Suprapubic skin (tissue), 4 donors: ENCODE measurements at places on chromosomes 4 and X.
A peak's percentile ranks its signal among the peaks of the same experiment; 100 is the strongest.

DNA sequence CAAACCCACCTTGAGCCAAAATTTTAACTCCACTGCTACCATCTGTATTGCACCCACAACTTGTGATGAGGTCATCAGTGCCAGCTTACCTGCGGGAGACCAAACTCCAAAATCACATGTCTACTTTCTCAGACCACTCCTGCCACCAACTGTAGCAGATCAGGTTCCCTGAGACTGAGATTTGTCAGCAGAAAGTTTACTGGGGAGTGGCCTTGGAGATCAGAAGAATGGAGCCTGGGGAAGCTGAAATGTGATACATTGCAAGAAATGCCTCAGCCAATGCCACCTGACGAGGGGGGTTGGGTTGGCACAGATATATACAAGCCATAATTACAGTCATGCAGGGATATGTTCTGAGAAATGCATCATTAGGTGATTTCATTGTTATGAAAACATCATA, 19.1 kb downstream of the HAUS3 start:
- H3K27me3 ChIP-seq, result no peaks in the 10 kb centered on the region
- H3K36me3 ChIP-seq, result peaks cover 10% of the 10 kb centered on the region
- no peak overlapping the region for H3K27ac ChIP-seq
- no peak for DNase-seq
- no peak overlapping the region for H3K4me3 ChIP-seq
- H3K4me1 ChIP-seq, result peaks cover 12% of the 10 kb centered on the region

GRCh38 chrX:81414630-81415029, 212.7 kb downstream of the SH3BGRL start:
- H3K4me1 ChIP-seq, result no peaks in the 10 kb centered on the region
- no peaks in the 10 kb centered on the region for H3K27me3 ChIP-seq
- H3K36me3 ChIP-seq, result no peaks in the 10 kb centered on the region
- no peak for DNase-seq

GRCh38 chr4:84753321-84753972, 170.5 kb downstream of the CDS1 start:
- no peaks in the 10 kb centered on the region for H3K27me3 ChIP-seq
- peak overlapping the region; percentile 22 for H3K27ac ChIP-seq
- DNase-seq, result no peak

DNA sequence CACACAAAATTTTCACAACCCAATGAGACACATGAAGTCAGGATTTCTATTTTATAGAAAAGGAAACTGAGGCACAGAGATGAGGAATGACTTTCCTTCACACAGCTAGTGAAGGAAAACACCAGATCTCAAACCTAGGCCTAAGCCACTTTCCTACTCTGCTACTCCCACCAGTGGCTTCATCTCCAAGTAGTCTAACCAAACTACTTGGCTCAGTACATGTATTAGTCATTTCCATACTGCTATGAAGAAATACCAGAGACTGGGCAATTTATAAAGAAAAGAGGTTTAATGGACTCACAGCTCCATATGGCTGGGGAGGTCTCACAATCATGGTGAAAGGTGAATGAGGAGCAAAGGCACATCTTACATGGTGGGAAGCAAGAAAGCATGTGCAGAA, 196.6 kb downstream of the EVC2 start:
- no peaks in the 10 kb centered on the region for H3K27me3 ChIP-seq
- no peak overlapping the region for H3K27ac ChIP-seq
- H3K4me1 ChIP-seq, result no peaks in the 10 kb centered on the region
- H3K4me3 ChIP-seq, result no peak overlapping the region

DNA sequence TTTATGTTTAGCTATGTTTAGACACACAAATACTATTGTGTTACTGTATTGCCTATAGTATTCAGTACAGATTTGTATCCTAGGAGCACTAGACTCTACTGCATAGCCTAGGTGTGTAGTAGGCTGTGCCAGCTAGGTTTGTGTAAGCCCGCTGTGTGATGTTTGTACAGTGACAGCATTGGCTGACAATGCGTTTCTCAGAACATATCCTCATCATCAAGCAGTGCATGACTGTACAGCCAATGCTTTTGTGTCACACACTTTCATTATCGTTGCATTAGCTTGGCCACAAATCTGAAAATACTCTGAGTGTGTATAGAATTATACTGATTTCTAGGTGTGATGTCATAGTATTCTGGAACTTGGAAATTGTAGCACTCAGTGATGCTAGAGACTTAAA, 63.4 kb downstream of the CLDN34 start:
- no peaks in the 10 kb centered on the region for H3K36me3 ChIP-seq
- H3K4me3 ChIP-seq, result no peak overlapping the region
- H3K27ac ChIP-seq, result no peak overlapping the region
- H3K4me1 ChIP-seq, result peaks cover 2% of the 10 kb centered on the region
- no peak for DNase-seq

DNA sequence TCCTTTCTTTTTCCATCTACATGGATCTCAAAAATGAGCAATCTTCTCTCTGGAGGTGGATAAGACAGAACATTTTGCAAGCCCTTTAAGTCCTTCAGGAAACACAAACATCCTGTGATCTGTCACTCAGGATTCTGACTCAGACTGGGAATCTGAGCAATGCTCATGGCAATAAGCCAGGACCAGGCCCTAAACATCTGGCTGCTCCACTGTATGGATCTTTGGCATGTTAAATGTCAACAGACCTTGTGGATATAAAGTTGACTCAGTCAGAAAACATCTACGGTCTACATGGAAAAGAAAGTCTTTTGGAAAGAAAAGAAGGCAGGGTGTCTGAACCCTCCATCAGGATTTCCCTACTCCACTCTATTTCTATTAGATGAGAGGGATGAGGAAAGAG, 17.8 kb upstream of the CHIC2 start:
- no peak overlapping the region for H3K4me3 ChIP-seq
- no peaks in the 10 kb centered on the region for H3K27me3 ChIP-seq
- H3K36me3 ChIP-seq, result no peaks in the 10 kb centered on the region
- DNase-seq, result no peak
- peaks cover 3% of the 10 kb centered on the region for H3K4me1 ChIP-seq
- no peak overlapping the region for H3K27ac ChIP-seq

- peaks cover 22% of the 10 kb centered on the region for H3K4me1 ChIP-seq
- peak overlapping the region; percentile 94 for H3K27ac ChIP-seq
- H3K36me3 ChIP-seq, result peaks cover 12% of the 10 kb centered on the region
- H3K4me3 ChIP-seq, result peak overlapping the region; percentile 60
Observed at GRCh38 chrX:101408532-101408841, 465 bp downstream of the HNRNPH2 start.

GRCh38 chr4:25826074-25826752, 36.6 kb downstream of the SEL1L3 start:
- no peak overlapping the region for H3K4me3 ChIP-seq
- no peaks in the 10 kb centered on the region for H3K36me3 ChIP-seq
- no peaks in the 10 kb centered on the region for H3K4me1 ChIP-seq
- no peaks in the 10 kb centered on the region for H3K27me3 ChIP-seq

DNA sequence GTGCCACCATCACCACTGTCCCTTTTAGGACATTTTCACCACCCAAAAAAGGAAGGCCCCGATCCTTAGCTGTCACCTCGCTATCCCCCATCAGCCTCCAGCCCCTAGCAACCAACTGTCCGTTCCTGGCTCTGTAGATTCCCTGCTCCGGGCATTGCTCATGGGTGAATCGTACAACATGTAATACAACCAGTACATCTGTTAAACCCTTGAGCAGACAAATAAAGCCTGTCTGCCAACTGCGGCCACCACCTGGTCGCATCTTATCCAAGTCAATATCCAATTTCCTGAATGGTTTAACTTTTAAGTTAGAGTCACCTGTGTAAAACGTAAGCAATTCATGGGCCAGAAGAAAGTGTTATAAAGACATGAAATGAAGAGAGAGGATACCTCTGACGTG, 251.9 kb downstream of the AFAP1 start:
- H3K27ac ChIP-seq, result no peak overlapping the region
- no peaks in the 10 kb centered on the region for H3K36me3 ChIP-seq
- no peak for DNase-seq
- no peaks in the 10 kb centered on the region for H3K4me1 ChIP-seq
- no peak overlapping the region for H3K4me3 ChIP-seq

GRCh38 chrX:15441464-15441863, 51.7 kb downstream of the PIR start:
- no peaks in the 10 kb centered on the region for H3K4me1 ChIP-seq
- H3K36me3 ChIP-seq, result no peaks in the 10 kb centered on the region

GRCh38 chrX:23797371-23798128, 14.6 kb downstream of the SAT1 start:
- H3K36me3 ChIP-seq, result no peaks in the 10 kb centered on the region
- DNase-seq, result no peak
- H3K4me1 ChIP-seq, result peaks cover 2% of the 10 kb centered on the region
- peak overlapping the region; percentile 12 for H3K27ac ChIP-seq
- no peak overlapping the region for H3K4me3 ChIP-seq

GRCh38 chrX:153371256-153371655, 29.9 kb downstream of the PNMA6E start:
- no peaks in the 10 kb centered on the region for H3K27me3 ChIP-seq
- no peak overlapping the region for H3K4me3 ChIP-seq
- H3K4me1 ChIP-seq, result no peaks in the 10 kb centered on the region
- H3K36me3 ChIP-seq, result no peaks in the 10 kb centered on the region
- no peak for DNase-seq

DNA sequence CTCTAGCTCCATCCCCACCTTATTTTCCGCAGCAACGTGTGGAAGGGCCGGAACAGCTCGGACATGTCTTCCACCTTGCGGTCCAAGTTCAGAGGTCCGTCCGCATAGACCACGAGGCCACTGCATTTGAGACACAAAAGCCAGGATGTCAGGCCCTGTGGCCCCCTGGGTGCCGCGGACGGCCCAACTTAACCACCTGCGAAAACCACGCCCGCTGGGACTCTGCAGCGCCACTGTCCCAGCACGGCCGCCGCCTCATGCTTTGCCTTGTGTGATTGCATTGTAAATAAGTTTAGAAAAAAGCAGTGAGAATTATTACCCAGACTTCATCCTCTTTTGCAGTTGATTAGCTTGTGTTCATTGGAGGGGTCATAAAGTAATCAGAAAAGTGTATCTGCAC, 58.2 kb upstream of the MXD4 start:
- no peak overlapping the region for H3K27ac ChIP-seq
- H3K27me3 ChIP-seq, result no peaks in the 10 kb centered on the region
- H3K4me1 ChIP-seq, result no peaks in the 10 kb centered on the region
- H3K4me3 ChIP-seq, result no peak overlapping the region
- peak; percentile 37 for DNase-seq

DNA sequence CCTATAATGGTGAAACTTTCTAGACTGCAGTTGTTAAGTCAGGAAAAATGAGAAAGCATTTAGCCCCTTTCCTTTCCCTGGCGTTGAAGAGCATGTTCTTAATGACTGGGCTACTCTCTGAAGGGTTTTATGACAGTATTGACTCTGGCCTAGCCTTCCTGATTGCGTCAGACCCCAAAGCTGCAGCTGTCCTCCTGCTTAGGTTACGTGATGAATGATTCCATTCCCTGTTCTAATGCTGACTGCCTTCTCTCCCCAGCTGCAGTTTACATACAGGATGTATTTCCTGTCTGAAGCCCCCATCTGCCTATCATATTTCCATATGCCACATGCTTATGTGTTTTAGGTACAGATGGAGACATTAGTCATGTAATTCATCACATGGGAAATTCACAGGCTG, 105.8 kb upstream of the EGFL6 start:
- no peaks in the 10 kb centered on the region for H3K36me3 ChIP-seq
- no peak overlapping the region for H3K27ac ChIP-seq
- H3K4me1 ChIP-seq, result no peaks in the 10 kb centered on the region
- H3K27me3 ChIP-seq, result no peaks in the 10 kb centered on the region
- DNase-seq, result no peak

GRCh38 chr4:186104114-186104889, at the start of gene FAM149A:
FAM149A (plus strand) TSS chr4:186104704.
- peaks cover 8% of the 10 kb centered on the region for H3K27me3 ChIP-seq
- H3K36me3 ChIP-seq, result no peaks in the 10 kb centered on the region
- peak within 1 kb of the TSS; percentile 65 for H3K4me3 ChIP-seq
- no peak for DNase-seq
- peaks cover 16% of the 10 kb centered on the region for H3K4me1 ChIP-seq
- H3K27ac ChIP-seq, result no peak within 1 kb of the TSS

DNA sequence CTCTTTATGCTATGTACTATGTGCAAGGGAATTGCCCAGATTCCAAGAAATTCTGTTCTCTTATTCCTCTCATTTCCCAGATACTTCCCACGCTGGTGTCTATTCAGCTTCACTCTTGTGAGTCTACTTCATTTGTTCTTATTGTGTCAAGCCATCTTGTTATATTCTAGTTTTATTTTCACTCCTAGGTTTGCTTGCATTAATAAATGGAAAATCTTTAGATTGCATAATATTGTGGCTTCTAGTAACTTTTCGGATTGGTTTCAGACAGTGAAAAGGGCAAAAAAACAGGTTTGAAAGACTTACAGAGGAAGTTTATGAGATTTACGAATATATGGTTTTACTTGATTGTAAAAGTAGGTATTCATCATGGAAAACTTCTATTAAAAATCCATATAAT, 128.4 kb downstream of the BTC start:
- H3K27ac ChIP-seq, result no peak overlapping the region
- H3K4me1 ChIP-seq, result no peaks in the 10 kb centered on the region
- H3K36me3 ChIP-seq, result no peaks in the 10 kb centered on the region
- DNase-seq, result no peak
- no peak overlapping the region for H3K4me3 ChIP-seq
- no peaks in the 10 kb centered on the region for H3K27me3 ChIP-seq

DNA sequence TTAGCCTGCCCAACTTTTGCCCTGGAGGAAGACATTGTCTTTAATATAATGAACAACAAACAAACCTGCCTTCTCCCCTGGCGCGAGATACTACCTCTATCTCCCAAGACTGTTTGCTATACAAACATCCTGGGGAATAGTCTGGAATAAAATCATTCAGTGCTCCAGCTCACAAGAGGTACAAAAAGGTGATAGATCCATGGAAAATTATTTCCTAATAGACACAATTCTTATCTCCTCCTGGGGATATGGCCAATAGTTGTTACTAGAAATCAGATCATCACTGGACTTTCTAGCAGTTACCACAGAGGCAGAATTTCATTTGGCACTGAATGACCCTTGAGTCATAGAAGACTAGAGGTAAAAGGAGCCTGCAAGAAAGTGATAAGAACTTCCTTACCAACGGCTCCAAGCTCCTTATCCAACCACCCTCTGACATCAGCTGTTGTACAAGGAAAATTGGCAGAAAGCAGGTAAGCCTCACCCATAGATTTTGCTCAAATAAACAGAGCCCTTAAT, 38.1 kb downstream of the MID1 start:
- H3K36me3 ChIP-seq, result no peaks in the 10 kb centered on the region
- H3K27ac ChIP-seq, result no peak overlapping the region
- H3K4me3 ChIP-seq, result no peak overlapping the region
- peaks cover 11% of the 10 kb centered on the region for H3K4me1 ChIP-seq
- DNase-seq, result no peak
- no peaks in the 10 kb centered on the region for H3K27me3 ChIP-seq
